Fibroblast of skin of right biceps (primary cell): ENCODE measurements at places on chromosomes 1 and 21.
A peak's percentile ranks its signal among the peaks of the same experiment; 100 is the strongest.

DNA sequence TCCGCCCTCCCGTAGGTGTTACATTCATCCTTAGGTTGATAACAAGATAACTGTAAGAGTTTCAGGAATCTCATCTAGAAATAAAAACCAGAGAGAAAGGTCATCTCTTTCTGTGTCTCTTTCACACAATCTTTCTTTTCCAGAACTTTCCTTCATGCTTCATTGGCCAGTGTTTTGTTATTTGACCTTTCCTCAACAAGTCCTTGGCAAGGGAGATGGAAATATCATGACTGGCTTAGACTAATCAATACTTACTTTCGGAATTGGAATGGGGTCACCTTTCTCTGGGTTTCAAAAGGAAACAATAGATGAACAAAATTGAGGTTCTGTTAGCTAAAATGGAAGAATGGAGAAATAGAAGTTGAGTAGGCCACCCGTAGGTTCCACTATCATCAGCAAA is 72.9 kb upstream of the PPP2R5A start:
- no peak for DNase-seq

- DNase-seq = peak; percentile 43
These were observed 14.3 kb downstream of the SLFNL1 start for GRCh38 chr1:41006942-41007865.

DNA sequence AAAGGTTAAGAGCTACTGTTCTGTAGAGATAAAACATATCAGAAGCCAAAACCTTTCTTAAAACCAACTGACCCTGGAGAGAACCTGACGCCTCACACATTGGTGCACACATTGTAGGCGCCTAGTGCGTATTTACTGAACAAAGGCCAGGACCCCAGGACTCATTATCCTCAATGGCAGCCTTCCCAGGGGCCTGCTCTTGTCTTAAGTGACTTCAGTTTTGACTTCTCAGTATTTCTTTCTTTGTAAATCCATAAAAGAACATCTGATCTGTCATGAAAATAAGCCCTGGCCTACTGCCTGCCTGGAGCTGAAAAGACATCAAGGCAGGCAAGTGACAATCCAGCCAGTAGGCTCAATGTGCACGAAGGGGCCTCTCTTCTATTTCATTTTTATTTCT is 27.6 kb downstream of the ABCA4 start:
- no peak for DNase-seq

DNA sequence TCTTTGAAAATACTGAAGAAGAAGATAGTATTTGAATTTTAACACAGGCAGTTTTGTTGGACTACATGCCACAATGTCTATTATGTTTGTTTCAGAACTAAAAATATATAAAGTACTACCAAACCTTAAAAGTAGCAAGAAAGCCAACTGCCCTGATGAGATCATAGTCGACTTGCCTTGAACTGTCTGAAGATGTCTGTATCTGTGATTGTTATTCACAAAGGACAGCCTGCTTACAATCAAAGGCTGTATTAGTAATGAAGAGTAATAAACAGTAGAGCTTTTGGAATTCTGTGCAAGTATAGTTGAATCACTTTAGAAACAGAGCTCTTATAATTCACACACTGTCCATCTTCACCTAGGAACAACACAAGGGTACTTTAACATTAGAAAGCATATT is 228.3 kb downstream of the NCAM2 start:
- DNase-seq = no peak

GRCh38 chr21:26635681-26636080 is 62.6 kb upstream of the CYYR1 start:
- no peak for DNase-seq

DNA sequence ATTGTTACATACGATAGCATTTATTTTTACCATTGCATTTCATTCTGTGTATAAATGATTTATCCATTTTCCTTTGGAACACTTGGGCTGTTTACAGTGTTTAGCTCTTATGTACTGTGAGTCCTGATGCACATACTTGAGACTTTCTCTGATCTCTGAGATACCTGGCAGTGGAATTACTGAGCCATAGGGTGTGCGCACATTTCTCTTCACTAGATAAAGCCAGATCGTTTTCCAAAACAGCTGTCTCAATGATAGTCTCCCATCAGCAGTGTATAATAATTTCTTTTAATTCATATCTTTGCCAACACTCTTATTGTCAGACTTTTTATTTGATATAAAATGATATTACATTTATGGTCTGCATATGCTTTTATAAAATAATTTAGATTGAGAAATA is 66.2 kb downstream of the VPS13D start:
- DNase-seq = no peak

DNA sequence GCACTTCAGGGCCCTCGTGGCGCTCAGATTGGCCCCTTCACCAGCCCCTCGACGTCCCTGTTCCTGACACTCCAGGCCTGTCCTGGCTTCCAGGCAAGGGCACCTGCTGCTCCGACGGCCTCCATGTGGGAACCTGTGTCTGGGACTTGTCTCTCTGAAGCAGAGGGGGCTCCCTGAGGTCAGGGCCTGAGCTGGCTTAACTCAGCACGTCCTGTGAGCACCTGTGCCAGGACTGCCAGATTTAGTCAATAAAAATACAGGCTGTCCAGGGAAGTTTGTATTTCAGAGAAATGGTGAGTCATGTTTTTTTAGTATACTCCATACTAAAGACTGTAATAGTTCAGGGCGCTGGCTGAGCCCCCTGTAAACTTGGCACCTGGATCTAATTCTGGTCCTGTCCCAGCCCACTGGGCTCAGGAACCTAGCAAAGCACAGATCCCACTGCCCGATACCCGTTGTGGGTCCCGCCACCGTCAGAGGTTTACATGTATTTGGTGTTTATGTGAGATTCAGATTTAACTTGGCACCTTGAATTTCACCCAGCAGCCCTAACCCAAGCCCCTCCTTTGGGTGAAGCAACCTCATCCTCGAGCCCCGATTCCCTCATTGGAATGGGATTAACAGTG is 109.9 kb upstream of the IFFO2 start:
- DNase-seq = no peak

GRCh38 chr1:113659556-113659955 is 99.7 kb downstream of the PHTF1 start:
- DNase-seq = no peak

- no peak for DNase-seq
These were observed 36.9 kb upstream of the PADI2 start for GRCh38 chr1:17156108-17156507.

DNA sequence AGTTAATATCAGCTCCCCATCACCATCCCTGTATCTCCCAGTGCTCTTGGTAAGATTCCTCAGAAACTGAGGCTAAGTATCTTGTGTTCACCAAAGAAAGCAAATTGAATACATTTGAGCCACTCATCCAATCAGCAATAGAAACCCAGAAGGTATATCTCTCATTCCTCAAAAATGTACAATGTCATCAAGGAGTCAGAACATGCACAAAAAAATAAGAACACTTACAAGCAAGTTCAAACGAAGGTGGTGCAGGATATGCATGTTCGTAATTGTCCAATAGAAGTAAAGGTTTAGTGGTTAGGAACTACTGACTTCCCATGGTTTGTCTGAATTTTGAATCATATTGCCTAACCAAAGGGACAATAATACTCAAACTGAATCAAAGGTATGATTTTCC is 24.3 kb downstream of the RXRG start:
- no peak for DNase-seq

GRCh38 chr1:48596046-48596445 is 124.0 kb upstream of the SPATA6 start:
- peak; percentile 49 for DNase-seq

DNA sequence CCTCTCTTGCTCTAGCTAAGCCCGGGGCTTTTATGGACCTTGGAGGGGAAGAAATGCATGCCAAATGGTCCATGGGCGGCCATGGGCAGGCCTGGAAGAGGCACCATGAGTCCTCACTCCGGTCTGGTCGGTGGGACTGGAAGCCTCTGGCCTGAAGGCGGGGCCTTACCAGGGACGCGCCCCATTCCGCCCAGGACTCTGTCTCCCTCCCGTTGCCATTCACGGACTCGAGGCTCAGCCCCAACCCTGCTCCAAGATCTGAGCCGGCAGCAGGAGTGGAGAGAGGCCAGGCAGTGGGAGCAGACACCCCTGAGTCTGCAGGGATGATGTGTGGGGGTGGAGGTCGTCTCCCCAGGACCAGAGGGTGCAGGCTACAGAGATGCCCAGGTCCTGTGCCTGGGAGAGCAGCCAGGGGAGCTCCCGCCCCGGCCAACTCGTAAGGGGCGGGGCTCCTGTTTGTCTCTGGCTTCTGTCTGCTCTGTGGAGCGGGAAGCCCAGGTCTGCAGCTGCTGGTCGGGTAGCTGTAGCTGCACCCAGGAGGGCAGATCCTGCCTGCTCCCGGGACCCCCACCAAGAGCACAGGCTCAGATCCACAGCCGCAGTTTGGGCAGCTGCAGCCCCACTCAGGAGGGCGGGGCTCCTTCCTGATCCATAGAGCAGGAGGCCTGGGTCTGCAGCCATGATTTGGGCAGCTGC is 8.3 kb upstream of the KANK4 start:
- DNase-seq = no peak

DNA sequence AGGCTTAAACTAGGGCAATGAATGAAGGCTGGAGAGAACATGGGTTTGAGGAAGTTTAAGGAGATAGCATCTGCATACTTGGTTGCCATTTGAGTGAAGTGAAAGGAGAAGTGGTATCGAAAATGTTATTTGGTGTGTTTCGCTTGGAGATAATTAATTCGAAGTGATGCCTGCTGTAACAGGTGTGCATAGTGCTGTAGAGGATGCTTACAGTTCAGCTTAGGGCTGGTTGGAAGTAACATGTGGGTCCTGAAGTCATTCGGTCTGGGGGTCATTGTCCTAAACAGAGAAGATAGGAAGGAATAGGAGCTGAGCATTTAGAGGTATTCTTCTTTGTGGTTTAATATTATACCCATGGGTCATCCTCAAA is 301 bp upstream of the NUDT17 start:
- DNase-seq = no peak

GRCh38 chr1:93007941-93008577 is 46.8 kb upstream of the DIPK1A start:
- DNase-seq = no peak

DNA sequence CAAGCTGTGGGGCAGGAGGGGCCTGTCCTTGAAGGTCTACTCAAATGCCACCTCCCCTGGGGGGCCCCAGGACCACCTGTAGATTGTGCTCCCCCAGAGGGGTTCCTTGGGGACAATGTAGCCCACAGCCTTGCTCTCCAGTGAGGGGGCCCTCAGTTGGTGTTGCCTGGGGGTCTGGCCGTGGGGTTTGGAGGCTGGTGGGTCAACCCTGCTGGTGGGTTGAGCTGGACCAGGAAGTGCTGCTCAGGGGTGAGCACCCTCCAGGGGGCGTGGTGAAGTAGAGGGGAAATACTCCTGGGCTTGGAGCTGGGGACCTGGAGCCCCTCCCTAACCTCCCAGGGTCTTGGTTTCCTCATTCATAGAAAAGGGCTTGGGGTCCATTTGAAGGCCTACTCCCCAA is 143.6 kb upstream of the WNT4 start:
- DNase-seq = no peak

DNA sequence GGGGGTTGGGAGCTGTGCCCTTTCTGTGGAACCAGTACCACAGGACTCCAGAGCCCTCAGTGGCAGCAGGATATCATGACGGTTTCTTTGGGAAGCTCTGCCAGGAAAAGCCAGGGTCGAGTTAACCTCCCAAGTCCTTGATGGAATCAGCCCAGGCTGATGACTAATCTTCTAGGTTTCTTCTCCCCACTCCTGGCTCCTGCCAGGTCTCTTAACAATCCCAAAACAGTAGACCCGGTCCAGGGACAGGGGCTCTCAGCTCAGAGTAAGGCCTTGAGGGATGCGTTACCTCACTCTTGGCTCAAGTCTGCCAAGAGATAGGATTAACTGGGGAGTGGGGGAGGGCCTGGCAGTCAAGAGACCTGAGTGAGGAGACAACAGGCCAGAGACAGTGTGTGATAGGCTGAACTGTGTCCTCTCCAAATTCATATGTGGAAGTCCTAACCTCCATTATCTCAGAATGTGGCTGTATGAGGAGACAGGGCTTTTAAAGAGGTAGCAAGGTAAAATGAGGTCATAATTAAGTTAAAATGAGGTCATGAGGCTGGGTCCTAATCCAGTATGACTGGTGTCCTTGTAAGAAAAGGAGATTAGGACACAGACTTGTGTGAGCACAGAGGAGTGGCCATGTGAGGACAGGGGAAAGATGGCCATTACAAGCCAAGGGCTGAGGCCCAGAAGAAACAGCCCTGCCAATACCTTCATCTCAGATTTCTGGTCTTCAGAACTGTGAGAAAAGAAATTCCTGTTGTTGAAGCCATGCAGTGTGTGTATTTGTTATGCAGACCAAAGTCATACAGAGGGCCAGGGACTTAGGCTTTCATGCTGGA is 95.0 kb downstream of the BEND5 start:
- peak; percentile 54 for DNase-seq

- no peak for DNase-seq
These were observed 1367.2 kb downstream of the KCNT2 start for GRCh38 chr1:195241066-195241465.

DNA sequence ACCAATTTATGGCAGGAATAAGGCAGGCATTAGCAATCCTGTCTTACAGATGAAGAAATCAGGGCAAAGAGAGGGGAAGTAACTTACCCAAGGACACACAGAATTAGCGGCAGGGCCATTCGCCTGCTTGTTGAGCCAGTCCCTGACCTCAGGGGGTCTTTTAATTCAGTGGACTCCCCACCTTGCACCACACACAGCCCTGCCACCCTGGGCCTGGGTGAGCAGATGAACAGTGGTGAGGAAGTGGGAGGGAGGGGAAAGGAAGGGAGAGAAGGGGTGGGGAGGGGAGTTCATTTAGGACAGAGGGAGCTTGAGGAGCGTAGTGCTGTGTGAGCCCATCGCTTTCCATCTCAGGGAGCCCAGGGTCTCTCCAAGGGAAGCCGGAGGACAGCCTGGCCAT is 34.7 kb downstream of the GLIS1 start:
- DNase-seq = no peak

DNA sequence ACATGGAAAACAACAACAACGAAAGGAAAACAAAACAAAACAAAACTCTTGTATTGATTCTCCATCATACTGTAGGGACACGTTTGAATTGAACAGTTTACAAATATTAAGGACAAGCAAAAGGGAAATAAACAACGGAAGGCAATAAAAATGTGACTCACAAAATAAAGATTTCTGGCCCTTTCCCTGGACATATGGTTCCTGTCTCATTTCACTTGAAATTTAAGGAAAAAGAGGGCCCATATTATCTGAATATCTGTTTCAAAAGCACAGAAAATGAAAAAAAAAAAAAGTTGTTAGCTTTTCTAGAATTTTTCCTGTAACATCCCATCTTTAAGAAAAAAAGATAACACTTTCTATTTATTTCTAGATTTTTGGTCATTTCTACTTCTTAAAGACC is 3.6 kb upstream of the PKN2 start:
- DNase-seq = no peak

GRCh38 chr1:13764588-13765332 is 64.8 kb downstream of the PRDM2 start:
- peak; percentile 68 for DNase-seq

GRCh38 chr1:218565377-218565776 is 220.2 kb downstream of the TGFB2 start:
- DNase-seq = no peak

- peak; percentile 23 for DNase-seq
These were observed 943 bp downstream of the SEMA6C start for GRCh38 chr1:151145304-151146071.
